ENCODE measurements at places on chromosomes 12 and 14.

- no peak overlapping the region for H3K27ac ChIP-seq
- H3K4me1 ChIP-seq: no peaks in the 10 kb centered on the region
- no peak overlapping the region for H3K4me3 ChIP-seq
- DNase-seq: no peak
Measured at GRCh38 chr14:53180272-53181221, 27.4 kb upstream of the DDHD1 start.

GRCh38 chr14:92874962-92875661 lies 47.8 kb upstream of the CHGA start:
- H3K27ac ChIP-seq: no peak overlapping the region
- no peak overlapping the region for H3K4me3 ChIP-seq
- no peaks in the 10 kb centered on the region for H3K4me1 ChIP-seq
- H3K27me3 ChIP-seq: no peaks in the 10 kb centered on the region

DNA sequence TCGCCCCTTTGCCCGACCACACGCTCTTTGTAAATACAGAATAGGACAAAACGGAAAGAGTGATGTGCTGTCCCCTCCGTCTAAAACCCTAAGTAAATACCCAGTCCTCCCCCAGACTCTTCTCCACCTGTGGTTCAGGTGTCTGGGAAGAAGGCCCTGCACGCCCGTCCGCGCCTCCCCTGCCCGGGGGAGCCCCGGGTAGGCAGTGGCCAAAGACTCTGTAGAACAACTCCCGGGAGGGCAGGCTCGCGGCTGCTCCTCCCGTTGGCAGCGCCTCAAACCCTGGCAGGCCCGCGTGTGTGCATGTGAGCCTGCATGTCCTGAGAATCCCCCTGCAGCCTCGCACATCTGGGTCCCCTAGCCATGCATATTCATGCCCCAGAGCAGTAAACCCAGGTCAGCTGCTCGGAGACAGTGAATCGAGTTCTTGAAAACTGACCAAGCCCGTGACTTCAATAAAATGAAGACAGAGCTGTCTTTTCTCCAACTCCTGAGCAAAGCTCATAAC lies 165.8 kb downstream of the MON2 start:
- no peak for DNase-seq
- no peaks in the 10 kb centered on the region for H3K36me3 ChIP-seq
- H3K27ac ChIP-seq: no peak overlapping the region
- H3K4me3 ChIP-seq: peak overlapping the region; percentile 25
- H3K4me1 ChIP-seq: peaks cover 7% of the 10 kb centered on the region

DNA sequence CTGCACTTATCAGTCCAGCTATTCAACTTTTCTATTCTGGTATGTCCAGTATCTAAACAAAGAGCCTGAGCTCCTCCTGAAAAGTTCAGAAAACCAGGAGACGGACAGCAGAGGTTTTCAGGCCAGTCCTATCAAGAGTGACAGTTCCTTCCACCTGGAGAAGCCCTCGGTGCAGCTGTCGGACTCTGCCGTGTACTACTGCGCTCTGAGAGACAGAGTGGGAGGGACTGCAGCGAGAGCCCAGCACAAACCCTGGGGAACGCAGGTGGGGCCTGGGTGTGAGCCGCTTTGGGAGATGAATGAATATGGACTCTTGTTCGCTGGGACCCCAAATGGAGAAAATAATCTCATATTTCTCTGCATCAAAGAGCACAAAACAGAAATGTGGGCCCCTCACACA lies 329.8 kb upstream of the OR4E1 start:
- H3K4me3 ChIP-seq: peak overlapping the region; percentile 46
- no peak overlapping the region for H3K27ac ChIP-seq
- no peaks in the 10 kb centered on the region for H3K27me3 ChIP-seq
- no peak for DNase-seq
- H3K4me1 ChIP-seq: peaks cover 8% of the 10 kb centered on the region

DNA sequence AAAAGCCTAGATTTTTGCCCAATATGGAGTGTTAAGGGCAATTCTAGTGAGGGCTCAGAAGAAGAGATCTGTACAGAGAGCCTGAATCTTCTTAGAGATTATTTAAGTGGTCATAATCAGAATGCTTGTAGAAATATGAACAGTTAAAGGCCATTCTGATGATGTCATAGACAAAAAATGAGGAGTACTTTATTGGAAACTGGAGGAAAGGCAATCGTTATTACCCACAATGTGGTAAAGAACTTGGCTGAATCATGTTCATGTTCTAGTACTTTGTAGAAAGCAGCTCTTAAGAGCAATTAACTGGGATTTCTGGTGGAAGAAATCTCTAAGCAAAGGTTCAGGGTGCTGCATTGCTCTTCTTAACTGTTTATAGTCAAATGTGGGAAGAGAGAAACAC lies 36.4 kb upstream of the SYT10 start:
- DNase-seq: no peak
- H3K27ac ChIP-seq: no peak overlapping the region
- H3K4me1 ChIP-seq: no peaks in the 10 kb centered on the region
- H3K4me3 ChIP-seq: no peak overlapping the region
- no peaks in the 10 kb centered on the region for H3K27me3 ChIP-seq
- H3K36me3 ChIP-seq: no peaks in the 10 kb centered on the region
